ENCODE measurements at places on chromosomes 6 and 20. TPM values are rescaled to one million over a fixed set of nuclear protein-coding genes. Genes with fewer than 3 reads are reported as not detected.

The FAM110A gene
- total RNA-seq = 21.4 TPM

The ASCC3 gene
- total RNA-seq = 34.8 TPM

The HLA-DPA1 gene
- 600 TPM for total RNA-seq

The ZNF343 gene
- 8.8 TPM for total RNA-seq

The FAM209B gene
- 0.59 TPM for total RNA-seq

The FAM162B gene
- total RNA-seq = 14.9 TPM

The LY6G5C gene
- 2.9 TPM for total RNA-seq

The TUBB2B gene
- 0.59 TPM for total RNA-seq

The SIGLEC1 gene
- 114 TPM for total RNA-seq

The ULBP2 gene
- total RNA-seq = 2.2 TPM
